ENCODE measurements at places on chromosomes 16 and 17. TPM values are rescaled to one million over a fixed set of nuclear protein-coding genes. Genes with fewer than 3 reads are reported as not detected.

GRCh38 chr17:5661491-5662125 lies 77.3 kb upstream of the NLRP1 start:
- DNase-seq = no peak

DNA sequence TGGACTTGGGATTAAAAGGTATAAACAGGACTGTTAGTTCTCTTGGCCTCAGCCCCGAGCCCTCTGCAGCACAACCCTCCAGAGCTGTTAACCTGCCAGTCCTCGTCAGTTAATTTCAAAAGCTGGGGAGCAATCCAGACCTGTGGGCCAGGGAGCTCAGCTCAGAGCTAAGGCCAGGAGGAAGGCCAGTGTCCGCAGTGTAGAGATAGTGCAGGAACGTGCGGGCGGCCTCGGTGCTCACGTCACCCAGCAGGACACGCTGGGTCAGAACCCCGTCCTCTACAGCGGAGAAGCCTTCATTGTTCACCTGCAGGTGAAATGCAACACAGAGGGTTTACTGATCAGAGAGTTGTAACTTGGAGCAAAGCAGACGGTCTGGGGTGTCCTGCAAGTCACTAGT lies 15.4 kb upstream of the NLRC3 start:
- DNase-seq = no peak

DNA sequence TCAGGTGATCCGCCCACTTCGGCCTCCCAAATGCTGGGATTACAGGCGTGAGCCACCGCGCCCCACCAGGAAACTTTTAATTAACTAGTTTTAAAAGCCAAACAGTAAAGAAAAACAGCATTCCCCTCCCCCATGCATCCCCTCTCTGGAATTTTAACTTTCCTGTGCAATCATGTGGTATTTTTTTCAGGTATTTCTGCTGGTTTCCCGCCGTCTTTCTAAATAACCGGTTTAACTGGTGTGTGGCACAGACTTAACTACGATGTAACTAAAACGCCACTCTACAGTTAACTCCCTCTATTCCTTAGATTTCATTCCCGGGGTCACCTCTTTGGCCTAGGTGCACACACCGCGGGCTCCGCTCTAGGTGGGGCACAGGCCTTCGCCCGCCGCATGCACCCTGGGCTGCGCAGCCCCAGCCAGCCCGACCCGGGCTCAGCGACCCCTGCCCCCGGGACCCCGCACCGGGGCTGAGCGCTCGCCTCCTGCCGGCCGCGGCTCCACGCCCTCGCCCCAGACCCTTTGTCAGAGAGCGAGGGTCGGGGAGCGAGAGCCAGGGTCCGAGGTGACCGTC lies 15.1 kb upstream of the UTP6 start:
- no peak for DNase-seq

DNA sequence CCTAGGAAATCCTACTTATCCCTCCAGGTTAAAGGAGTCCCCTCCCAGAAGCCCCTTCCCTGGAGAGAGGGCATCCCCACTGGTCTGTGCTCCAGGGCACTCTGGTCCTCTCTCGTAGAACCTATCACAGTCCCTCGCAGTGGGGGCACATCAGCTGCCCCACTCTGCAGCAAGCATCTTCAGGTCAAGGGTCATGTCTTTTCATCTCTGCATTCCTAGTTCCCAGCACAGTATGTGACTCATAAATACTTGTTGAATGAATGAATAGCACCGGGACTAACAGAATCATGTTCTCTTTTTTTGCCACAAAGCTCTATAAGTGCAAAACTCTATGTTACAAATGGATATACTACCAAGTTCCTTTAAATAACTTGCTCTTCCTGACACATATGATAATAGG lies 36.0 kb downstream of the RNF157 start:
- peak; percentile 20 for DNase-seq

The ADGRG3 gene
- not detected for total RNA-seq

All from SJCRH30 (cell line).